ENCODE measurements at places on chromosomes 4 and X. TPM values are rescaled to one million over a fixed set of nuclear protein-coding genes. Genes with fewer than 3 reads are reported as not detected.
A peak's percentile ranks its signal among the peaks of the same experiment; 100 is the strongest.

The RGN gene
- 10.3 TPM for total RNA-seq

The CD38 gene
- total RNA-seq = 9.3 TPM

- DNase-seq = no peak
These were observed 72.6 kb upstream of the TRIM2 start for GRCh38 chr4:153131596-153131995.

- DNase-seq = no peak
These were observed 37.3 kb downstream of the SLIT2 start for GRCh38 chr4:20288846-20289512.

GRCh38 chr4:185761352-185762235 is 50.4 kb downstream of the SORBS2 start:
- DNase-seq = no peak

- DNase-seq = no peak
These were observed 142.9 kb upstream of the MBNL3 start for GRCh38 chrX:132631579-132632232.

GRCh38 chr4:3291969-3292570 is 751 bp upstream of the RGS12 start:
- DNase-seq = peak; percentile 76

- DNase-seq = no peak
These were observed 323.6 kb downstream of the BCOR start for GRCh38 chrX:39773923-39774773.

DNA sequence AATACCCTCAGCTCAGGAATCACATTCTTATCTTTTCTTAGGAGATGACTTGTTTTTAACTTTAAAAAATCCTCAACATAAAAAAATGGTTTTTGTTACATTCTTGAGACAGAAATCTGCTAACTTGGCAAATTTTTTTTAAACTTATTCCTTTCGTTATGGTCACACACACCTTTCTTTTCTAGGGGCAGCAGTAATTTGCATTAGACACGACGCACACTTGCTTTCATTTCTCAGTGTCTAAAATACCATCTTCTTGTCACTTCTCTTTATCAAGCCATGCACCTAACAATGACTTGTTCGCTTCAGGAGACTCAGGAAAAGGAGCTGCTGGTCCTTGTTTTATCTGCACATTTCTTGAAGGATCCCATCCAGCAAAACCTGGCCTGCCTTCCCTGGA is 112.6 kb upstream of the TBL1X start:
- DNase-seq = no peak

DNA sequence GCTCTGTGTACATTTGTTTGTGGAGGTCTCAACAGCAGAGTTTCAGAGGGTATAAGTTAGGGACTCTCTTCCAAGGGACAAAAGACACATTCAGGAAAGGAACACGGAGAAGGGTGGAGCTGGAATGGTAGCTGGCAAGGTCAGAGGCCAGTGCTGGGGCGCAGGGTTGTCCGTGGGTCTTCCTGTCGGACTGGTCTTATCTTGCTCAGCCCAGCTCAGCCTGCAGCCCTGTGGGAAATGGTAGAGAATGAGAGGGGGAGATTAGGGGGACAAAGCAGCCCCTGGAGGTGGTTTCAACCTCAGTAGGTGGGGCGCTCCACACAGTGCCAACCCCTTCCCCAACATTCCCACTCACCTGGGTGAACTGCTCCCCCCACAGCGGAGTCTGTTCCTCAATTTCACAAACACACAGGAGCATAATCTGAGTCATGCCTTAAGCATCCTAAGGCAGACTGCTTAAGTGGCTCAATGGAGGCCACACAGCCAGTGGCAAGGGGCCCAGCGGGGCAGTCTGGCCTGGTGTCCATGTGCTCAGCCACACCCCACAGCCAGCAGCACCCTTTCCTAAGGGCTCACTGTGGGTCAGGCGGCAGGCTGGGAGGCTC is 6.9 kb upstream of the HDAC6 start:
- DNase-seq = peak; percentile 51

DNA sequence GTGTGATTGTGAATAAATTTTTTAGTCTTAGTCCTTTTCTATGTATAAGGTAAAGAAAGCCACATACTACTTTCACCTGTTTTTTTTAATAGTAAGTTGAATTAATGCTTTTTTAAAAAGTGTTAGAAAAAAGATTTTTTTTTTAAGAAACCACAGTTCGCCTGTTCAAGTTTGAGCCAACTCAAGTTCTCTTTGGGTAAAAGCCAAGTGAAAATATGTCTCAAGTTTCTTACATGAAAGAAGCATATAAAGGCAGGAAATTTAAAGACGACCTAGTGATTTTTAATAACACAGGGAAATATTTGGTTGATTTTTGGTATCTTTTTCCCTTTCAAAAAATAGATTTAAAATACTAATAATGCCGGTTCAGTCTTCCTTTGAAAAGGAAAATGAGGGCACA is 369.9 kb upstream of the NR3C2 start:
- no peak for DNase-seq

DNA sequence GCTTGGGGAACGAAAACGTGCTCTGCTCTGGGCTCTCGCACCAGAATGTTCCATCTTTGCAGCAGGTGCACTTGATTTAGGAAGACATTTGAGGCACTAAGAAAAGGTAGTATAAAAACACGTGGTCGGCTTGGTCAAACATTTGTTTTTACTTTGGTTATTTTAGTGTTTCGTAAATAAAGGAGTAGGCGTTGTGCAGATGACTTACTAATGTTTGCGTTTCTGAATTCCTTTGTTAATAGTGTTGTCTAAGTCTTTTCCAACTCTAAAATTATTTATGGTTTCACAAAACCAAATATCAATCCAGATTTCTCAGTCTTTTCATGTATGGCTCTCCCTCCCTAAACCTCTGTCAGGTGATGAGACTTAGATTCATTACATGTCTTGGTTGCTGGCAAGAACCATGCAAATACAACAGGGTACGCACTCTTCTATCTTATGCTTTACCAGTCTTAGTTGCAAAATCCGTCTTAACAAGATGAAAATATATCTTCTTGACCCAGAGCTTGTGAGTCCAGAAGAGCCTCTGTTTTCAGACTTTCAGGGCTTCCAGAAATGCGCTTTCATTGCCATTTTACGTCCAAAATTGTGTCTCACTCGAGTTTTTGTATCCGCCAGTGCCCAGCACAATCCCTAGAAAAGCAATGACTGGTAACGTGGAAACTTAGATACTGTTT is 686 bp downstream of the MTHFD2L start:
- DNase-seq = no peak

GRCh38 chr4:159273141-159273438 is 170.2 kb downstream of the RAPGEF2 start:
- DNase-seq = no peak

- no peak for DNase-seq
These were observed 234.6 kb downstream of the AFAP1 start for GRCh38 chr4:7705062-7705461.

GRCh38 chr4:26471890-26472289 is 18.4 kb downstream of the CCKAR start:
- no peak for DNase-seq

DNA sequence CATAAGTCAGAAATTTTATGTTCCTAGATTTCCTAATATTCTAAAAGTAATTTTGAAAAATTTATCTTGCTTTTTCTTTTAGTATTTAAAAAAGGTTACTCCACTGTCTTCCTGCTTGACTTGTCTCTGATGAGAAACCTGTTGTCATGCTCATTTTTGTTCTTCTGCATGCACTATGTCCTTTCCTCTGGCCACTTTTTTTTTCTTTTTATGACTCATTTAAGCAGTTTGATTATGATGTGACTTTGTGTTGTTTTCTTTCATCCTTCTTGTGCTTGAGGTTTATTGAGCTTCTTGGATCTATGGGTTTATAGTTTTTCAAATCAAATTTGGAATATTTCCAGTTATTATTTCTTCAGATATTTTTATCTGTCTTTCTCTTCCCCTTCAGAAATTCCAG is 12.0 kb upstream of the UFSP2 start:
- no peak for DNase-seq

DNA sequence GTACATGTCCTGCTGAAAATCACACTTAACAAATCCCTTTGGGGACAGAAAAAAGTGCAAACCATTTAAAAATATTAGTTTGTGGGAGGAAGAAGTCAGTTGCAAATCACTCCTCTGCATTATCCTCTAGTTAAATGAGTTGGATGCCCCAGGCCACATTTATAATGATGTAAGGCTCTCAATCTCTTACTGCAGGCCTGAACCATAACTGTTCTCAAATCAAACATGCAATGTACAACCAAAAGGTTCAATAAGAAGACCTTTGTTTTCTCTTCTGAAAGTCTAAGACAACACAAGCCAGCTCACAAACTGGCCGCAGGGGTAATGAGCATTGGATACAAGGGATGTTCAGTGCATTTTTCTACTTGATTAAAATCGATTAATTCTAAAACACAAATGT is 39.7 kb downstream of the IGFBP7 start:
- DNase-seq = no peak

GRCh38 chr4:83217721-83218522 is 66.7 kb downstream of the COQ2 start:
- DNase-seq = no peak

DNA sequence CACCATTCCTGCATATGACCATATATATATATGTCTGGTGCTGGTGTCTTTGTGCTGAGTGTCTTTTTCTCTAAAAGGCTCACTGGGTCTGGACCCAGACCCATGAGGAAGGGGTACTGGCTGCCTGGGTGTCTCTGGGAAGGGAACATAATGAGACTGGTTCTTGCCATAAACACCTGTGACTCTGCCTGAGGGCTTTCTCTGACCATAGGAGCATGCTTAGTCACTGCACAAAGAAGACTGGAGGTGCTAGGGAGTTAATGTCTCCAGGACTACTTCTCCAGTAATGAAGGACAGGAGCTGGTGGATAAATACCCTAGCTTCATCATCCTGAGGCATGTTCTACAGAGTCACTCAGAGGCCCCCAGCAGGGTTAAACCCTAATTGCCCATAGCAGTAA is 47.1 kb upstream of the CASK start:
- DNase-seq = no peak

DNA sequence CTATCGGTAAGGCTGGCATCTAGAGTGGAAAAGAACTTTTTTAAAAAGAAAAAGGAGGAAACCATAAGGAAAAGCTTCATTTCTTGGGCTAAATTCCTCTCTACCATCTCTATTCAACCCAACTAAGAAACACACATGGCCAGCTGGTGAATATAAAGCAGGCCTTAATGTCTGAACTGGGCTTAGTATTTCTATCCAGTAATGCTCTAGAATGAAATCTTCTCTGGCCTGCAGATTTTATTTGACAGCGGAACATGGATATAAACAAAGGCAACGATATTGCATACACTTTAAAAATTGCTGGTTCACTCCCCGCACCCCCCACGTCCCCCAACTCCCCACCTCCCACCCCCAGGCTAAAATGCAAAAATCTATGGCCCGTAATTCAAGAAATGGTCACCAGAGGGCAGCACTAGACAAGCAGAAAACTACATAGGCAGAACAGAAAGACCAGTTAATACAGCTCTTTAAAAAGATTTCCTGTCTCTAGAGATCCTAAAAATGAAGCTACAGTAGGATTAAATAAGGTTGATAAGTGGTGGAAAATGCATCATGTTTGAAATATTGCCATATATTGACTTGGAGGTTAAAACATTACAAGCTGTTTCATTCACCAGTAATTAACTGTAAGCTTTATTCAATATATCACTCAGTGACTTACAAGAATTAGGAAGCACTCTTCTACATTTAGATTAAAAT is 155.2 kb upstream of the GALNT7 start:
- no peak for DNase-seq

GRCh38 chrX:97860226-97860625 is 976.5 kb downstream of the RPA4 start:
- no peak for DNase-seq

DNA sequence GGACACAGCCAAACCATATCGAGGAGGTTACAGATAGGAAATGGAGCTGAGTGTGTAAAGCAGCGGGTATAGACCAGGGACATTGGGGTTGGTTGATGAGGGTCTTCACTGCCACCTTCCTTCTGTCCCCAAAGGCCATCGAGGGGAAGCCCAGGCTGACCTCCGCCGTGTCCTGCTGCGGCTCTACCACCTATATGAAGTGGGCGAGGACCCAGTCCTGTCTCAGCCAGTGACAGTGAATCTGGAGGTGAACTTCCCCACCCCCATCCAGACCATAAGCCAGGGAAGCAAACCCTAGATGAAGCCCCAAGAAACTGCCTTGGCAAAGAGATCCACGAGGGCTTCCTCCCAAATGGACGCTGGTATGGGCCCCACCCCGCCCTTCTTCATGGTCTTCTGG is 23.2 kb upstream of the MRFAP1 start:
- peak; percentile 5 for DNase-seq

Measured in aorta (tissue), 5 donors.